ENCODE measurements at places on chromosomes 7 and 10.
A peak's percentile ranks its signal among the peaks of the same experiment; 100 is the strongest.

- DNase-seq = no peak
Measured at GRCh38 chr10:31426401-31426800, 107.4 kb downstream of the ZEB1 start.

- DNase-seq = no peak
Measured at GRCh38 chr10:97836446-97836845, 13.2 kb upstream of the GOLGA7B start.

DNA sequence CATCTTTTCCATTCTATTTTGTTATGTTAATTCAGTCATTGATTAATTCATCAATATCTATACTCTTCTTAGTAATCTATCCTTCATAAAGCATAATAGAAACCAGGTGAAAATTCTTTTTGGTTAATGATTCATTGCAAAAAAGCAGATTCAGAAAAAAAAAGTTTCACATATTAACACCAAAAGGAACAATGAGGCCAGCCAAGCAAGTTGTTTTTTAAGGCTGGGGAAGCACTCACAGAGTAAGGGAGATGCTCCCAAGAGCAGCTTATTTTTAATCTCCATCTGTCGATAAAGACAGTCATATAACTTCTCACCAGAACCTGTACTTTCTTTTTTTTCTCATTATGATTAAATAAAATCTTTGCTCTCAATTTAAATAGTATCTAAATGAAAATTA is 95.8 kb downstream of the CACNA2D1 start:
- DNase-seq = no peak

- DNase-seq = no peak
Measured at GRCh38 chr10:64535131-64535867, 1014.1 kb downstream of the REEP3 start.

GRCh38 chr10:22285130-22285529 is 31.1 kb upstream of the COMMD3 start:
- peak; percentile 0 for DNase-seq

DNA sequence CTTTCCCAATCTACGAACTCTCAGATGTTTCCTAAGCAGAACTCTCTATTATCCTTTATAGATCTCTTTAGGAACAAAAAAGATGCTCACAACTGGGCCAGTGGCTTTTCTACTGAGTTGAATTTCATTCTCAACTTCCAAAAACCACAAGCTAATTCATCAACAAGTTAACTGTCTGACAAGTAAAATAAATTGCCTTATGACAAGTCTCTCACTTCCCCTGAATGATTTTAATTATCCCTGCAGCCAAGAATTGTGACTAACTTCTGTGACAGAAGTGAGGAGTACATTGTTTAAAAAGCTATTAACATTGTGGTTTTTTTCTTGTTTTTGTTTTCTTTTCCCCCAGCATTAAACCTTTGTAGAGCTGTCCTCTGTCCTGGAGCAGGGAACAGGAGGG is 343.1 kb downstream of the HPSE2 start:
- DNase-seq = no peak
